Activated CD8-positive, alpha-beta memory T cell treated with anti-CD3 and anti-CD28 coated beads, Interleukin-2, amount 10 ng/mL, durations not matched to agents 7 days and 5 days (primary cell): ENCODE measurements at places on chromosomes 6 and 20. TPM values are rescaled to one million over a fixed set of nuclear protein-coding genes. Genes with fewer than 3 reads are reported as not detected.
A peak's percentile ranks its signal among the peaks of the same experiment; 100 is the strongest.

TCFL5 gene
- 6.6 TPM for total RNA-seq

GRCh38 chr6:434051-434705 is 42.6 kb downstream of the IRF4 start:
- no peak for DNase-seq

- DNase-seq: no peak
These were observed 441.6 kb downstream of the HACE1 start for GRCh38 chr6:104418125-104418524.

DNA sequence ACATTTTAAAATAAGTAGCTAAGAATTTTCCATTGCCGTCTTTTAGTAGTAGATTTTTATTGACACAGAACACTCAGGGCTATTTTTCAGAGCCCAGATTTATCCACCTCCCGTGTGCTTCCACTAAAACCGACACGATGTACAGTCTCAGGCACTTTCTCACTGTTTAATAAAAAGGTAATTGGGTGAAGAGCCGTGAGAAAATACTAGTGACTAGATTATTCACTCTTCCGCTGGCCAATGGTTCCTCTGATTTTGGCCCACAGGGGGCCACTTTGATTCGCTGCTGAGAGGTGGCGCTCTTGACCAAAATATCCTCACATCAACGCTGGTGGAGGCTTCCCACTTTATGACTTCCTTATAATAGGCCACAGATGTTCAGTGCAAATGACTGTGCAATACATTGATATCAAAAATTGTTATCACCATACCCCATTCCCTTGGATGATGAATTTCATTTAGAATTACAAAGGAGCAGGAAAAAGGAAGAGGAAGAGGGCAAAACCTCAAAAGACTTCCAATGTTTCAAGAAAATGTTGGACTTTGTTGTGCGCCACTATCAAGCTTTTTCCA is 12.3 kb upstream of the HDDC2 start:
- peak; percentile 55 for DNase-seq

DNA sequence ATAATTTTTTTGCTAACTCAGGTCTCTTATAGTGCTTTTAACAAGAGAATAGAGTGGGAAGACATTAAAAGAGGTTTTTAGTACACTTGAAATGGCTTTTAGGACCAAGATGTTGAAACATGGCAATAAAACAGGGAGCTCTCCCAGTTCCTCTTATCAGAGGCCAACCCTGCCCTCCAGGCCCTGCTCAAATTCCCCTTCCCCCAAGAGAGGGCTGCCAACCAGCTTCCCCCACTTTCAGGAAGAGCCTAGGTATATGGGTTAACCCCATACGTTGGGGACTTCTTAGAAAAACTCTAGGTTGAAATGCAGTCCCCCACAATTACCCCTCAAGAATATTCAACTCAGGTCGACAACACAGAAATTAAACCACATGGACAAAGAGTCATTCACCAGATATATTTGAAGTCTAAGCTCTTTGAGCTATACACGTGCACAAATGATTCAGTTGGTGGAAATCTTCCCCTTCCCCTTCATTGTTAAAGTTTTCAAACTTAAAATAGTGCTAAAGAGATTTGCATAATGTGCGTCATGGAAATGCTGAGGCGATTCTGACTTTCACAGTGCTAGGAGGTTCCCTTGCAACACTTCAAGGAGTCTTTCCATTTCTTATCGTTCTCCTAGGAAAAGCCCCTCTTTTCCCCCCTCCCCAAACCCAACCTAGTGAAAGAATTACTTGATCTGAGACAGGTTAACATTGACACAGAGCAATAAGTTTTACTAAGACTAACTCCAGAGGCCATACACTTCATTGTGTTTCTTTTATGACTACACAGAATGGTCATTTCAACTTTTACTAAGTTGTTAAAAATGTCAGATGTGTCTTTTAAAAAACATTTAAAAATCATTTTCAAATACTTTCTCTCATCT is 49.8 kb upstream of the ENPP5 start:
- DNase-seq: no peak

DNA sequence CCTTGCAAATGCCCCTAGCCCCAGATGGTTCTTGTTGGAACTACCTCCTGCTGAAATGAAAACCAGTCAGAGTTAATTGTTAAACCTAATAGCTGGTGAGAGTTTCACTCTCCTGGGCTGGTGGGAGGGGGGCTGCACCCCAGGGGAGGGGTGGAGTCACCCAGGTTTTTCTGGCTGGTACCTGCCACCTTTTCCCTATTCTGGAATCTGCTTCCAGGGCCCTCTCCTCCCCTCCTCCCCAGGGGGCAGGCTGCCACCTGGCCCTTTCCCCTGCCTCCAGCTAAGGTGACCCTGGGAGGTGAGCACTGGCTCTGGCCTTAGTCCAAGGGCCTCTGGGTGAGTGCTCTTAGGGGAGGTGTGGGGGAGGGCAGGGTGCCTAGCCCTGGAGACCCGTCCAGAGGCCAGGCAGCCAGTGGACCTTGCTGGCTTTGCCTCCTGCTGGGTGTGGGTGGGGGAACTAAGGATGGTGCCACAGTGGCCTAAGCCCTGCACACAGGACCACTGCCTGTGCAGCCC is 48.8 kb upstream of the EPB41L1 start:
- DNase-seq: no peak

ZNF322 gene
- total RNA-seq: 12.0 TPM

LTA gene
- 21.8 TPM for total RNA-seq

- no peak for DNase-seq
These were observed 19.9 kb downstream of the SRSF6 start for GRCh38 chr20:43477619-43478018.

LST1 gene
- total RNA-seq: 109 TPM

DNA sequence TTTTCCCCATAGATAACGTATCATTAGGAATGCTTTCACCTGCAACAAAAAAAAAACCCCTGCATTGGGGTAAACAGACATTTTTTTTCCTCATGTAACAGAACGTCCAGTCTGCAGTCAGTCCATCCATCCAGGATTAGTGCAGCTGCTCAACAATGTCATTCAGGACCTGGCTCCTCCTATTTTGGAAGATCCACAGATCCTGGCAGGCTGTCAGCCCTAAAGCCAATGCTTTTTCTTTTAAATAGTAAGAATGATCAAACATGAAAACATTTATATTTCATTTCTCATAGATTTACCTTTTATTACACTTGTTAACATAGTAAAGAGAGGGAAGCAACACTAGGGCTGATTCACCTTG is 116.5 kb upstream of the CCDC28A start:
- DNase-seq: no peak

GRCh38 chr6:37903351-37904340 is 84.1 kb downstream of the ZFAND3 start:
- DNase-seq: no peak

DNA sequence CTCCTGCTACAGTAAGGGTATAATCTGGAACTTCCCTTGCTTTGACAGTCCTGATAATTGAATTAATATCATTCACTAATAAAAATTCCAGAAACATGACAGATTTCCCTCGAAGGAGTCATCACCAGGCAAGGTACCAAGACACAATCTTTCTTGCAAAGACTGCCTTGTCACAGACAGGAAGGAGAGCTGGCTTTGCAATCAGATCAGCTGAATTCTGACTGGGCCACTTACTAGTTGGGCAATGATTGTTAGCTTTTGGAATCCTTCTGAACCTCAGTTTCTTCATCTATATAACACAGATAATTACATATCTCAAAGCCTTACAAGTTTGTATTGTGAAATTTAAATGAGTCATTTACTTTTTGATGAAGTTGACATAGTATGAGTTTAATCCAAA is 344.2 kb downstream of the RFPL4B start:
- DNase-seq: no peak

DNA sequence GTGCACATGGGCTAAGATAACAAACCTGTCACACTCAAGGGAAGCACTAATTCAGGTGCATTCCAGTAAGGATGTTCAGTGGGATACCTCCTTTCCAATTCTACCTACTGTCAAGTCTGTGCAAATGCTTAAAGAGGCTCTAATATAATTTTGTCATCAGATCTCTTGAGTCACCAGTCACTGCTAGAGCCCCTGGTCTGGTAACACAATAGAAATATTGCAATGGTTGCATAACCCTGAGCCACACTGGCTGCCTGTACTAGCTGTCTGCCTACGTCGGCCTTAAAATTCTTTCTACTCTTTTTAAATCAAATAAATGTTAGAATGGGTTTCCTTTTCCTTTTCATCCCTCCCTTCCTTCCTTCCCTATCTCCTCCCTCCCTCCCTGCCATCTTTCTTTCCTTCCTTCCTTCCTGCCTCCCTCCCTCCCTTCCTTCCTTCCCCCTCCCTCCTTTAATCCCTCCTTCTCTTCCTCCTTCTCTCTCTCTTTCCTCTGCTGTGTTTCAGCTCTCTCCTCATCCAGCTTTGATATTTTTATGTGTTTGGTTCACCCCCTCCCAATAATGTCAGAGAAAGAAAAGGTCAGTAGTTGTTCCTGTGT is 28.1 kb upstream of the OLIG3 start:
- DNase-seq: no peak

IL17F gene
- total RNA-seq: not detected

DNA sequence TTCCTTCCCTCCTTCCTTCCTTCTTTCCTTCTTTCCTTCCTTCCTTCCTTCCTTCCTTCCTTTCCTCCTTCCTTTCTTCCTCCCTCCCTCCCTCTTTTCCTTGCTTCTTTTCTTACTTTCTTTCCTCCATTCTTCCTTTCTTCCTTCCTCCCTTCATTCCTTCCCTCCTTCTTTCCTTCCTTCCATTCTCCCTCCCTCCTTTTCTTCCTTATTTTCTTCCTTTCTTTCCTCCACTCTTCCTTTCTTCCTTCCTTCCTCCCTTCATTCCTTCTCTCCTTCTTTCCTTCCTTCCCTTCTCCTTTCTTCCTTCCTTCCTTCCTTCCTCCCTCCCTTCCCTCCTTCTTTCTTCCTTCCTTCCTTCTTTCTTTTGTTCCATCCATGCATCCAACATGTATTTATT is 35.1 kb upstream of the EDN3 start:
- no peak for DNase-seq

- DNase-seq: peak; percentile 74
These were observed 66.7 kb downstream of the RPP21 start for GRCh38 chr6:30411515-30412207.

EYS gene
- total RNA-seq: not detected

DNA sequence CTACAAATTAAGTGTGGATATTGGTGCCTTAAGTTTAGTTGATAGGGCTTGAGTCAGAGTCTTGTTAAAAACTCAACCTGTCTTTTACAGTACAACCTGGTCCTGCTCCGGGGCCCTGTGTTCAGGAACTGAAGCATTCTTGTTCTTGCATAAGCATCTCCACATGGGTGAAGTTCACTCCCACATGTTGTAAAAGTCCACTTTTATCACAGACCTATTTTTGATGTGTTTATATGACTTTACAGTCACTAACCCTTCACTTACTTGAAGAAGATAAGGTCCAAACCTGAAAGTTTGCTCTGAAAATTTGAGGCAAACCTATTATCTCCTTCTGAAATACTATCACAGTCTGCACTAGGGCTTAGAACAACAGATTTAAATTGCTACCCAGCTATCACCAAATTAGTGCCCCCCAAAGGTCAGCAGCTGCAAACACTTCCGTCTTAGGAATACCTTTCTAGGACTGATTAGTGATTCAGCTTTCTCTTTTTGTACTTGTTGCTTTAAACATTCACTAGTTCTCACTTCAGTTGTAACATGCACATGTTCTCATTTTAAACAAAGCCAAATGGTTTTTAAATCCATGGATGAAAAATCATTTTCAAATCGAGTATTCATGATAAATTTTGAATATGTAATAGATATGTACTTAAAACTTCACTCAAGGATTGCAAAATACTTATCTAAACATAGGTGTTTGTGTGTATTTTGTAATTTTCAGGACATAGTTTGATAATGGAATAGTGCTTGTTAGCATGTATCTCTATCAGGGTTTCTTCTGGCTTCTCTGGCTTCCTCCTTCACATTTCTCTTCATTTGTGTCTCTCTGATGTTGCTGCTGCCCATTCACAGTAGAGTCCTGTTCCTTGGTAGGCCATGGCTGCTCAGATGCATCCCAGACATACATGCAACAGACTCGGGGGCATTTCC is 469.8 kb upstream of the SOX4 start:
- DNase-seq: no peak

WFDC12 gene
- not detected for total RNA-seq

SLC35B3 gene
- 7.0 TPM for total RNA-seq

DNA sequence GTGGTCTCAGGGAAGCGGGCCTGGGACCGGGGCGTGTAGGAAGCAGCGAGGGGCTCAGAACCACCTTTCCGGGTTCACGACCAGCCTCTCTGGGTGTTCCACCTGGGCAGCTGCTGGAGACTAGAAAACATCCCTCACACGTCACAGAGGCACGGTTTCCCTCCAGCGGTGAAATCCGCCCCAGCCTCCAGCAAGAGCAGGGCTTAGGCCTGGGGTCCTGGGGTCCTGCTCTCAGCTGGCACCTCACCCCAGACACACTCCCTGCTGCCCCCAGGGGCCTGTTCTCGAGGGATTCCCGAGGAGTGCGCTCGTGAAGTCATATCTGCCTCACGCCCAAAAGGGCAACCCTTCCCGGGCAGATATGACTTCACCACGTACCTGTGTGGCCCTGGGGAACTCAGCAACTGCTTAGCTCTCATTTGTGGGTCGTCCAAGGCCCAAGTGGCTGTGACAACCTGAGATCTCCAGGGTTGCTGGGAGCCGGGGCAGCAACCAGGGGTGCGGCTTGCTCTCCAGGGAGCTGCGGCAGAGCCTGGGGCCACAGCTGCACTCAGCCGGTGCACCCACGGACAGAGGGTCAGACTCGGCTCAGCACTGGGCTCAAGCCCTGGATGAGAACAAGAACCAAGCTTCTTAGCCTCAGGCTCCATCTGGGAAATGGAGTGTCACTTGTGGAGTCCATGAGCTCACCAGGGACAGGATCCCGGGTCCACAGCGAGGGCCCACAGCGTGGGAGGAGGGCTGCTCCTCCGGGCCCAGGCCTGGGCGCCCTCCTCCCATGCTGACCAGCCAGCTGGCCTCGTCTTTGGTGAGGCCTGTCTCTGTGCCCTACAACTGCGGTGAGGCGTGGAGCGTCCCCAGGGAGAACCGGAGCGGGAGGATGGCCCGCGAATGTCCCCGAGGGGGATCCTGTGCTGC is 661 bp downstream of the FNDC11 start:
- DNase-seq: no peak

DNA sequence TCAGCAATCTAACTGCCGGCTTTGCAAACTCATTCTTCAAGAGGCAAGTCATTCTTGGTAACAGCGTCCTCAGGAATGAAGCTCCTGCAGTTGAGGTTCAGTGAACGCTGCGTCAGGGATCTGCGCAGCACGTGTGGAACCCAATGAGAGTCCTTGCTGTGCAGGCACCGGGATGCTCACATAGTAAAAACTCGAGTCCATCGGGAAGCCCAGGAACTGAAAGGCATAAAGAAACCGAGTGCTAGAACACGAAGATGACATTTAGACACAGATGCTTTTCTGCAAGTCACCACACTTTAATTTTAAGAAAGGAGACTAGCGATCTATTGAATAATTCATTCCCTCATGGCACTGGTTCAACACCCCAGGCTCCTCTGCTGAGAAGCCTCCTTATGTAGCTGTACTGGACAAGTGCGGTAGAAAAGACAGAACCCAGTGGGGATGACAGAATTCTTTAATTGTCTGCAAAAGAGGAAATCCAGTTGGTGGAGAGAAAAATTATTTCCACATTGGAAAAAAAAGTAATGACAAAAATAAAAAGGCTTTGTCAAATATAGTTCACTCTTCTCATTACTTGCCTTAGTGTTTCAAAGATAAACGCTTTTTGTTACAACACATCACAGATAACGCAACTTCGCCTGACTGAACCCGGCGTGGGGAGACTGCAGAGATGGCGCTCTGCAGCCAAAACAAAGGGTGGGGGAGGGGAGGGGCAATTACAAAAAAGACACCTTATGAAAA is 1.9 kb upstream of the AFDN start:
- DNase-seq: no peak
